Adrenal gland (tissue), 19 donors: ENCODE measurements at places on chromosomes 4 and X.

DNA sequence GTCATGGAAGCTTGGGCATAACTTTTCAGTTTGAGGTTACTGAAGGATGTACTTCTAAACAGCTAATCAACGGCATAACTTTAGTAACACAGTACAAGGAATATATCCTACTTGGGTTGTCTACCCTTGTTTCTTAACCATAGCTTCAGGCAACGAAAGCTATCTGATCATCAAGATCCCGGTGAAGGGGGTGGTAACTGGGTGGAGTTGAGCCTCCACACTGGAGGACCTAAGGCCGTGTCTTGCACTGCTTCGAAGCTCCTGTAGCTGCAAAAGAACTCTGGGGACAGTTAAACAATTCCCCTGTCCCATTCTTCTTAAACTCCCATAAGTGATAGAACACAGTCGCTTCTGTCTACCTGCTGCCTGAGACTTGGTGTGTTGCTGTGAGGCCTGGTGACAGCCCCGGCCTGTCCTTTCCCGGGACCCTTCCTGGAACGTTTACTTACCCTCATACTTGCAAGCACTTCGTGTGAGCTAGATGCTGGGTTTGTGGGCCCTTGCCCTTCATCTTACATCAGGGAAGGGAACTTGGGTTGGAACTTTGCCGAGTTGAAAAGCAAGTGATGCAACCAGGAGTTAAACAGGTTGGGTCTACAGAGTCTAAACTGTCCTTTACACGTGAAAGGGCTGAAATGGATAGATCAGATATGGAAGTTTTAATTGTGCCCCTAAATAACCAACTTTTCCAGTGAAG is 5.8 kb upstream of the WDR1 start:
- H3K36me3 ChIP-seq, result no peaks in the 10 kb centered on the region
- H3K4me1 ChIP-seq, result no peaks in the 10 kb centered on the region
- H3K27me3 ChIP-seq, result no peaks in the 10 kb centered on the region
- no peak for DNase-seq
- no peak overlapping the region for H3K4me3 ChIP-seq
- H3K27ac ChIP-seq, result no peak overlapping the region

DNA sequence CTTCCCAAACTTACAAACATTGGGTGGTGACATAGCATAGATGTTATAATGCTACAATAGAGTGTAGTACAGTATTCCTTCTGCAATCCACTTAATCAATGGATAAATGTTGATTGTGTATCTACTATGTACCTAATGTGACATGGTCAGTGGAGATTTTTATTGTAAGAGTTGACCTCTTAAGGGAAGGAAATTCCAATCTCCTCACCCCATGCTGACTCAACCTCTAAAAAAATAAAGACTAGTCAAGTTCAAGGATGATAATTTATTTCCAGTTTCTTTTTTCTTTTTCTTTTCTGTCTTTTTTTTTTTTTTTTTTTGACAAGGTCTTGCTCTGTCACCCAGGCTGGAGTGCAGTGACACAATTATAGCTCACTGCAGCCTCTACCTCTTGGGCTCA is 206.5 kb upstream of the STS start:
- no peak overlapping the region for H3K27ac ChIP-seq
- DNase-seq, result no peak
- no peak overlapping the region for H3K4me3 ChIP-seq
- no peaks in the 10 kb centered on the region for H3K4me1 ChIP-seq
- no peaks in the 10 kb centered on the region for H3K27me3 ChIP-seq

GRCh38 chr4:186932196-186932595 is 208.5 kb upstream of the FAT1 start:
- H3K27me3 ChIP-seq, result no peaks in the 10 kb centered on the region
- no peak overlapping the region for H3K27ac ChIP-seq
- H3K4me3 ChIP-seq, result no peak overlapping the region
- no peak for DNase-seq
- no peaks in the 10 kb centered on the region for H3K36me3 ChIP-seq
- H3K4me1 ChIP-seq, result no peaks in the 10 kb centered on the region

- no peak for DNase-seq
- H3K36me3 ChIP-seq, result no peaks in the 10 kb centered on the region
- H3K27ac ChIP-seq, result no peak overlapping the region
Measured at GRCh38 chrX:109878236-109878635, 124.7 kb upstream of the TMEM164 start.

DNA sequence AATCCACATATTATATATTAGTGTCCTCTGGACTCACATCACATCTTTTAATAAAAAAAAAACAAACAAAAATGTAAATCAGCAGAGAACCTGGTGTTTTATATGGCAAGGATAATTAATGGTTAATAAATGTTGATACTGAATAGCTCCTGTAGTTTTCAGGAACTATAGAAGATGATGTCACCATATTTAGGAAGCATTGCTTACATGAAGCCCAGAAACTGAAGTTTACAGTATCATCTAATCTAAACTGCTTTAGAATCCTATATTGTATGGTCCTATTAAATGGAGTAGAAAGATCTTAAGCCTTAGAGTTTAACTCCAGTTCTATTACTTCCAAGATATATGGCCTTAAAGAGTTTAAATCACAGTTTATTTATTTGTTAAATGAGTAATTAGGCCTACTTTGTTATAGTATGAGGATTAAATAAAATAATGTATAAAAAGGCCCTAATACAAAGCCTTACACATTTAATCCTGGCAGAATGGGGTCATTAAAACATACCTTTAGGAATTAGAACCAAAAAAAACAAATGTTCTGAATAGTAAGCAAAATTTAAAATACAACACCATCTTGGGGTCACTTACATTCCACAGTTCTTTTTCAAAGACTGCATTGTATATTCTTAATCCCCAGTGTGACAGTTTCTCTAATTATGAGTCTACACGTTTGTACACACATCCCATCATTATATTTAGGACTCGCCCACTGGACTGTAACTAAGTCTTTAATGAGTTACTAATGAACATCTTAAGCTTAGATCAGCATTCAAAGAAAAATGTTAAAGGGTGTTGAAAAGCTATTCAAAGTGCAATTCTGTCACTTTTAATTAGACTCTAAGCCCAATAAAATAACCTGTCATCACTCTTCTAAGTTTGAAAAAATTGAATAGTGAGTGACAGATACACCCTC is 305.9 kb downstream of the ADGRL3 start:
- no peak for DNase-seq
- H3K27ac ChIP-seq, result no peak overlapping the region
- H3K4me1 ChIP-seq, result no peaks in the 10 kb centered on the region

DNA sequence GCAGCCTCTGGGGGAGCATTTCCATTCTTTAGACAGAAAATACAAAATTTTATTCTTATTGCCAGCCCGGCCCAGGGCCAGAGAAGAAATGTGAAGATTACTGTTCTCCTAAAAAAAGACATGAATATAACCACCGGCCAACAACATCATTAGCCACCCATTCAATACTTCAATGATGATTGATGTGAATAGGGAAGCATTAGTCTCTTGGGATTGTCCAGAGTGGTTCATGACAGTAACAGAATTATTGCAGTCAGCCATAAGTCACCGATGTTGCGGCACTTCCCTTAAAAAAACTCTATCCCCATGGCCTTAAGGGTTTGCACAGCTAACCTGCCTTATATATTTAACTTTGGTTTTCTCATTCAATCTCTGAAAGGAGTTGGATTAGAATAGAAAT is 418.7 kb downstream of the CENPC start:
- no peaks in the 10 kb centered on the region for H3K36me3 ChIP-seq
- H3K4me1 ChIP-seq, result no peaks in the 10 kb centered on the region
- H3K27ac ChIP-seq, result no peak overlapping the region

- DNase-seq, result no peak
- no peaks in the 10 kb centered on the region for H3K27me3 ChIP-seq
- H3K4me3 ChIP-seq, result no peak overlapping the region
- peaks cover 13% of the 10 kb centered on the region for H3K4me1 ChIP-seq
- H3K36me3 ChIP-seq, result no peaks in the 10 kb centered on the region
- H3K27ac ChIP-seq, result no peak overlapping the region
Measured at GRCh38 chr4:127868196-127868595, 12.5 kb upstream of the PLK4 start.

DNA sequence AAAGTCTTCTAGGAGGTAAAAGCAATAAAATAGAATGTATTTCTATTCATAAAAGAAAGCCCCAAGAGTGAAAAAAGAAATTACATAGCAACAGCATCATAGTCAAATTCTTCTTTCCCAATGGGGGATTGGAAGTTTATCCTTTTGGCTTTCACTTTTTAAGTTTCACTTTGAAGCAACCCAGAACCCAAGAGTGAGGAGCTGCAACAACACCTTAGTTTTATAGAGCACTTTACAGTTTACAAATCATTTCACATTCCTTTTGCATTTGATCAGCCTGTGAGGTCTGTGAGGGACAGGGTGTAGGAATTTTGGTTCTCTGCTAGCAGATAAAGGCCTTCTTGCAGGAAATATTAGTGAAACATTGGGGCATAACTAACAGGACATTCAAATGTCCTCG is 112.0 kb upstream of the NDP start:
- no peaks in the 10 kb centered on the region for H3K36me3 ChIP-seq
- no peak for DNase-seq
- no peaks in the 10 kb centered on the region for H3K4me1 ChIP-seq
- H3K4me3 ChIP-seq, result no peak overlapping the region
- H3K27me3 ChIP-seq, result no peaks in the 10 kb centered on the region
- H3K27ac ChIP-seq, result no peak overlapping the region

- H3K4me3 ChIP-seq, result no peak overlapping the region
- no peaks in the 10 kb centered on the region for H3K27me3 ChIP-seq
- no peaks in the 10 kb centered on the region for H3K36me3 ChIP-seq
- H3K4me1 ChIP-seq, result no peaks in the 10 kb centered on the region
- H3K27ac ChIP-seq, result no peak overlapping the region
Measured at GRCh38 chr4:24671849-24672248, 87.5 kb upstream of the DHX15 start.

GRCh38 chrX:114905251-114905650 is 112.2 kb downstream of the IL13RA2 start:
- H3K27me3 ChIP-seq, result peaks cover 9% of the 10 kb centered on the region
- H3K36me3 ChIP-seq, result no peaks in the 10 kb centered on the region
- no peak overlapping the region for H3K27ac ChIP-seq
- no peak overlapping the region for H3K4me3 ChIP-seq

GRCh38 chr4:168696826-168697225 is 200.0 kb downstream of the PALLD start:
- no peak overlapping the region for H3K27ac ChIP-seq
- no peak for DNase-seq
- H3K27me3 ChIP-seq, result no peaks in the 10 kb centered on the region
- no peak overlapping the region for H3K4me3 ChIP-seq
- no peaks in the 10 kb centered on the region for H3K4me1 ChIP-seq

- H3K27me3 ChIP-seq, result peaks cover 75% of the 10 kb centered on the region
- H3K4me1 ChIP-seq, result no peaks in the 10 kb centered on the region
- no peak overlapping the region for H3K4me3 ChIP-seq
- H3K36me3 ChIP-seq, result no peaks in the 10 kb centered on the region
Measured at GRCh38 chr4:4872314-4872903, 12.9 kb downstream of the MSX1 start.

DNA sequence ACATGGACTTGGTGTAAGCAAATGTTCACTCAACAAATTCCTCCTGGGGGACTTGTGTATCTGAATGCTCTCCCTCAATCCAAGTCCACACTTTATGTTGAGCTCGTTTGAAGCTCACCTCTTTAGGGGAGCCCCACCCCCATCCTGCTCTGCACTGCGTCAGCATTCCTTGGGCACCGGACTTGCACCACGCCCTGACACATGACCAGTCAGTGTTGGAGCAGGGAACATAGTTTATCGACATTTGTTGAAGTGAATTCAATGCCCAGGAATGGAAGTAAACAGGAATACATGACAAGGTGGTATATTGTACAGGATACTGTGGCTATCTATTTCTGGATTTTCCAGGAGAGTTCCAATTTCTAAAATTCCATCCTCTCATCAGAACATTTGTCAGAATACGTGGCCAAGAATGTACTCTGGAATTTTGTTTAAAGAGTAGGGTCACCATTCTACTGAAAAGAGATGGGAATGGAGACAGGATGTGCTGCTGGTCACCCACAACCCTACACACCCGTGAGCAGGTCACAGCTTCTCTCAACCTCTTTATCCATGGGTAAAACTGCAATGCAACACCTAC is 60.0 kb upstream of the LNX1 start:
- no peaks in the 10 kb centered on the region for H3K27me3 ChIP-seq
- H3K36me3 ChIP-seq, result no peaks in the 10 kb centered on the region

DNA sequence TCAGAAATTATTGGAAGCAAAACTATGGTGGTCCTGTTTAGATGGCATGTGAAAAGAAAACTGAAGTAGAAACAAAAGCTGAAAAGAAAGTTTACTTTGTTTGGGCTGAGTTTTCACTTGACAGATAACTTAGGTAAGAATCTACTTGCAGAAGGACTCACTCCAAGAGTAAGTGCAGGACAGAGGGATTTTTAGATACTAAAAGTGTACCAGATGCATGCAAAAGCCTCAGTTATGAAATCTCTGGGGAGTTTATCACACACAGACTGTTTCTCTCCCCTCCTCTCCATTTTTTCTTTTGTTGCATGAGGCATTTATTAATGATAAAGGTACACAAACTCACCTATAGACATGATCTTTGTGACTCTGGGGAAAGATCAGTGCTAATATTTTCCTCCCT is 127.5 kb upstream of the GIMD1 start:
- no peak for DNase-seq
- no peaks in the 10 kb centered on the region for H3K36me3 ChIP-seq
- no peak overlapping the region for H3K4me3 ChIP-seq

- H3K36me3 ChIP-seq, result no peaks in the 10 kb centered on the region
- no peaks in the 10 kb centered on the region for H3K27me3 ChIP-seq
- no peak overlapping the region for H3K27ac ChIP-seq
- H3K4me3 ChIP-seq, result no peak overlapping the region
Measured at GRCh38 chr4:180751009-180751408, 1492.2 kb upstream of the TENM3 start.

DNA sequence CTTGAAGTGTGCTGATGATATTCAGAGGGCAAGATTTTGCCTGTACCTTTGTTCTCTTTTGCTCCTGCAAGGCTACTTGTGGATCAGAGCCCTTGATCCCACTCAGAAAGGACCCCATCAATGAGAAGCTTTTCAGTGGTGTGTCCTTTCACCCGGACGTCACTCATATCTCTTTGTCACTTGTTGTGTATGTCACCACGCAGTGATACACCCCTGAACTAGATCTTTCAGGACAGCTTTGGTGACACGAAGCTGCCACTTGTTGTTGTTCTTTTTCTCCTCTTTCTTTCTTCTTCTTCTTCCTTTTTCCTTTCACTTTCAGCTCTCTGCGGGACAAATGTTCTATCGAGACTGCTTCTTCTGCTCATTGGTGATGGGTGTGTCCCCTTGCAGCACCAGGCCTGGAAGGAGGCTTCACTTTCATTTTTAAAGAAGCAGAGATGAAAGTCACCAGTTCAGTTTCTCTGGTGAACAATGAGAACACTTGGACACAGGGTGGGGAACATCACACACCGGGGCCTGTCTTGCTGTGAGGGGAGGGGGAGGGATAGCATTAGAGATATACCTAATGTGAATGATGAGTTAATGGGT is 83.6 kb downstream of the NBDY start:
- H3K4me3 ChIP-seq, result no peak overlapping the region
- H3K27ac ChIP-seq, result no peak overlapping the region
- no peaks in the 10 kb centered on the region for H3K27me3 ChIP-seq
- no peak for DNase-seq
